ENCODE measurements at places on chromosomes 5 and 9.

DNA sequence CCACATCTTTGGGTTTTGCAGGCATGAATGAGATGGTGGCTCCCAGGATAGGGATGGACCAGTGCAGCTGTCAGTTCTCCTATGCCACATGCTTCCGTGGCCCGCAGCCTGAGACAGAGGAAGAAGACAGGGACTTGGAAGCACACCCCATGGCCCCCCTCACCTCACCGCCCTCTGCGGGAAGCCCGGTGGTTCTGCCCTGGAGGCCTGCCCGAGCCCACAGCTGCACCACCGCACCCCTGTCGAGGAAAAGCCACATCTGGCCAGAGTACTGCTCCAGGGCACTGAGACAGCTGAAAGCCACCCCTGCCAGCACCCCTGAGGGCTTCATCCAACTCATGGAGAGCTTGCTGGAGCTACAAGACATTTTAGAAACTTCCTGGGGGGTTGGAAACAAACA lies 7.6 kb upstream of the TRMT10B start:
- DNase-seq: no peak

- no peak for DNase-seq
Measured at GRCh38 chr5:77990020-77990419, 213.9 kb upstream of the TBCA start.

- no peak for DNase-seq
Measured at GRCh38 chr9:135494791-135495559, 5.5 kb upstream of the MRPS2 start.

DNA sequence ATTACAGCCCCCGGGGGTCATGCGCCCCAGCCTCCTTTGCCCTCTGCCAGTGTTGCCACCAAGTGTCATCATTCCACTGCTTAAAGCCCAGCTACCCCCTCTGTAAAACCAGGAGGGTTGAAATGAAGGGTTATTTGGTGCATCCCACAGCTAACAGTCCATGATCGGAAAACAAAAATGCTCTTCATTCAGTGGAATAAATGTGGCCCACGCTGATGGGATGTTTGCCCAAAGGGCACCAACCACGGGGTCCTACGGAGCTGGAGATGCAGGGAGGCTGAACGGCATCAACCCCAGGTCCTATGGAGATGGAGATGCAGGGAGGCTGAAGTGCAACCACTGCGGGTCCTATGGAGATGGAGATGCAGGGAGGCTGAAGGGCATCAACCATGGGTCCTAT lies 218.5 kb upstream of the IRX1 start:
- no peak for DNase-seq

GRCh38 chr5:92017776-92018175 lies 634.7 kb upstream of the ARRDC3 start:
- no peak for DNase-seq

- DNase-seq: no peak
Measured at GRCh38 chr5:81898403-81898802, 73.4 kb upstream of the ATG10 start.

DNA sequence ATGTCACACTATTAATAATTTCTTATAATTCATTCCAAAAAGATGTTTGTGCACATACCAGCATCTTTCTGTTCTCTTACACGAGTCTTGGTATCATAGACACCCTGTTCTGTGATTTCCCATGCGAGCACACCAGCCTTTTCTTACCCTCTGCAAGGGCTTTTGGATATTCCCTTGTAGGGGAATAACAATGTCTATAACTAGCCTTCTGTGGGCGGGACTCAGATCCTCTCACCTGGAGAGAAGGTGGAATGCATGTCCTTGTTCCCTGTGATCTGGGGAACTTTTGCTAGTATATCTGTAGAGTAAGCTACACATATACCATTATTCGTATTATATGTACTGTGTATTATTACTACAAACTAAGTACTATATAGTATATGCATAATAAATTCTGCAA lies 44.8 kb downstream of the EHMT1 start:
- no peak for DNase-seq

- DNase-seq: no peak
Measured at GRCh38 chr5:173235499-173236394, 741 bp upstream of the NKX2-5 start.

DNA sequence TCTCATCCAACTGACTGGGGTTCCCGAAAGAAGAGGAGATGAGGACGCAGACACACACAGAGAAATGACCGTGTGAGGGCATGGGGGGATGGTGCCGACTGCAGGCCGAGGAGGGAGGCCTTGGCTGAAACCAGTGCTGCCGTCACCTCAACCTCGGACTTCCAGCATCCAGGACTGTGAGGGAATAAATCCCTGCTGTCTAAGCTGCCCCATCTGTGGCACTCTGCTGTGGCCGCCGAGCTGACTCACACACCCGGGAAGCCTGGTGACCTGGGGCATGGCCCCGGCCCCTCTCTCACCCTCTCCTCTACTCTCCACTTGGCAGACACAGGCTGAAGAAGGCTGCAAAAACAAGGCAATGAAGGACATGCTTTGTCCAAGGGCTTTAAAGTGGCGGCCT lies 4.4 kb upstream of the COL5A1 start:
- no peak for DNase-seq

GRCh38 chr9:136426787-136427186 lies 12.9 kb downstream of the INPP5E start:
- no peak for DNase-seq

DNA sequence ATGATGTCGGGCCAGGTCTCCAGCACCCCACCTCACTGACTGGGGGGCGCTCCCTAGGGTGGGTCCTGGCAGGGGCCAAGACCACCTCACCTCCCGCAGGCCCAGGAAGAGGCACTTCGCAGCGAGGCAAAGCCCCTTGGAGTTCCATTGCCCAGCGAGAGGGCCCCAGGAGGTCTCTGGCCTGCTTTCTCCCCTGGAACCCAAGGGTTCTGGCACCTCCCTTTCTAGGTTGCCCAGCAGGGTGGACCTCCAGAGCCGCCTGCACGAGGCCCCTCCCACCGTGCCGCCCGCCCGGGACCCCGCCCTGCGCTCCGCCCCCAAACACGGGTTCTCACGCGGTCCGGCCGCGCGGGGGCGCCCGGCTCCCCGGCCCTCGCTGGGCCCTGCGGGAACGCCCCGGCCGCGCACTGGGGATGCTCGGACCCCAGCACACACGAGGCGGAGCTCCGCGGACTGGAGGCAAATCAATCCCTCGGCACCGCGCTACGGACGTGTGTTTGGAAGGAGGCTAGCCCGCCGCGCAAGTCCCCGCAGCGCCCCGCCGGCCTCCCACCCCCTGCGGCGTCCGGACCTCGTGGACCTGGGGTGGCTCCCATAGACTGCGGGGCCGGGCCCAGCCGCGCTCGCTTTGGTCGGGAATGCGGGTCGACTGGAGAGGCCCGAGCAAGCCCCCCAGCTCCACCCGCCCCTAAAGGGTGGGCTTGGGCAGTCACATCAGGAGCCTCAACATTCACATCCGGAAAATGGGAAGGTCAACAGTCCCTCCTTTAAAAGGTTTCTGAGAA lies 99.5 kb upstream of the LMX1B start:
- DNase-seq: peak; percentile 30

- DNase-seq: no peak
Measured at GRCh38 chr9:11338130-11338529, 725.3 kb upstream of the PTPRD start.

- no peak for DNase-seq
Measured at GRCh38 chr9:134643222-134643671, 1.6 kb downstream of the COL5A1 start.

DNA sequence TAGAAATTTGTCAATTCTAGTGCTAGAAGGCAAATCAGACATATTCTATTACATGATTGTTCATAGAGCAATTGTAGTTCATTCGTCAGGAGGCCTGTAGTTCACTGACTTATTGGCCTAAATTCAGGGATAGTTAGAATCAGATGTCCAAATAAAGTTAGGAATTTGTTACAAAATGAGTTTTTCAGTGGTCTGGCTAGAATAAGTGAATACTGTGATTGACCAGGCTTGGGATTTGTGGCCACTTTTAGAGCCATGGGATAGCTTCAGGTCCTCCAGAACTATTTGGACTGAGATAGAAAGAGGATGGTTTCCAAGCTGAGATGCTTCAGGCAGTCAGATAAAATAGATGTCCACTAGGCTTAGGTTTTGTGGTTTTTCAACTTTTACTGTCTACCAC lies 199.1 kb upstream of the MPDZ start:
- DNase-seq: no peak

- DNase-seq: no peak
Measured at GRCh38 chr5:120552638-120553037, 88.5 kb downstream of the PRR16 start.

- no peak for DNase-seq
Measured at GRCh38 chr9:8365029-8365428, 565.5 kb upstream of the DMAC1 start.

- DNase-seq: no peak
Measured at GRCh38 chr5:170046241-170046640, 59.5 kb upstream of the FOXI1 start.

DNA sequence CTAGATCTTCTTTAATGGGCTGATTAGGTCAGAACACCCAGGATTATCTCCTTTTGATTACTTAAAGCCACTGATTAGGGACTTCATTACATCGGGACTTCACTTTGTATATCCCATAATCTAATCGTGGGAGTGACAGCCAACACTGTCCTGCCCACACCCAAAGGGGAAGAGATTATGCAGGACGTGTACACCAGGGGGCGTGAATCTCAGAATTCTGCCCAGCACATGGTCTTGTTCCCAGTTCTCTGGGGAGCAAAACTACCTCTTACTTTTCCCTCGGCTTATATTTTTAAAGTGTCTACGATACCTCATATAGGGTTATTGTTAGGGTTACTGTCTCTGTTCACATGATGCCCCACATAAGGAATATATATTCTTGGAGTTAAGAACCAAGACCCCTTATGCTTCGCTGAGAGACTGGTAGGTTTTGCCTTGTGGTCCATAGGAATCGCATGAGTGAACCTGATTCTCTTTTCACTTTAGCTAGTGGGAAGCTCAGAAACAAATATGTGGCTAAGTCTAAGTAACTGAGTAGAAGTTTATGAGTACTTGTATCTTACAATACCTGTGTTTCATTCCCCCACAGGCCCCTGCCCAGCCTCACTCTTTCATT lies 192.7 kb downstream of the GNA14 start:
- no peak for DNase-seq

- DNase-seq: no peak
Measured at GRCh38 chr5:58606064-58606463, 23.2 kb downstream of the RAB3C start.

DNA sequence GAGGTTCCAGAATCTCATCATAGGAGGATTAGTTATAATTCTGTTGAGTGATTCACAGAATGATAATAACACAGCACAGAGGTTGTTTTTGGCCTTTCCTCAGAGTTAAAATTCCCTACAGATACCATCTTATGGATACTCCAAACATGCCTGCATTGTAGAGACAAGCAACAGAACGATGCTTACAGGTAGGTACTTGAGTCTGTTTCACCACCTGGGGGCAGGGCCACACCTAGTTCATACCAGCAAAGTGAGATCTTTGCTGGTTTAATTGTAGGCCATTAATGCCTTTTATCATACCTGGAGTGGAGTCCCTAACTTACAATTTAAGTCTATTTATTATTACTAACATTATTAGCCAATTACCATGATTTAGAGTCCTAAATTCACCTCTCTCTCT lies 416.5 kb upstream of the TLE4 start:
- no peak for DNase-seq

DNA sequence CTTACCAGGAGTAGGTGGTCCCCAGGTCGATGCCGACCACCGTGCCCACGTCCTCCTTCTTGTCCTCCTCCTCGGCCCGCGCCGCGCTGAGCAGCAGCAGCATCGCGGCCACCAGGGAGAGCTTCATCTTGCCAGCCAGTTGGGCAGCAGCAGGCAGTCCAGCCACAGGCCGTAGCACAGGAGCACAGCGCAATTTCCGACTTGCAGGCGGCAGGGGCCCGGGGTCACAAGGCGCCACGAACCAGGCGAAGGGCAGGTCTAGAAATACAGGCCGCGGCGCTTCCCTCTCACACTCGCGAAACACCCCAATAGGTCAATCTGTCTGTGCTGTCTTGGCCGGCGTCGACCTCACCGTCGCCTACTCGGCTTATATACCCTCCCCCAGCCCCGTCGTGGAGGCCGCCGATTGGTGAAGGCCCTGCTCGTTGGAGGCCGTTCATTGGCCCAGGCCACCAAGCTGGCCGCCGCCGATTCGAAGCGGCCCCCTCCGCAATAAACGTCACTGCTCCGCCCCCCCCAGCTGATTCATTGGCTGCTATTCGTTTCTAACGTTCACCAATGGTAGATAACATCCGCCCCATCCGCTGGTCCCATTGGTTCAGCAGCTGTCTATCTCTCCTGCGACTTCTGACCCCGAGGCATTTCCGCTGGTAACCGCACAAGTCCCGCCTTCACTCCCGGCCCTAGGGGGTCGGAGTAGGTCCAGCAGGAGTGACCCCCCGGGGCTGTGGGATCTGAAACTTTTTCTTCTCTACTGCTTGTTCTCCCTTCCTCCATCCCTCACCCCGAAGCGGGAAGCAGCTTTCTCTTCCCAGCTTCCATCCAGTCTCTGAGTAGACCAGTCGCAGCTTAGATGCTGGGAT lies at the start of gene HSPA5:
Gene HSPA5, minus strand, starts transcription at position 344 of the 863 bp plus-strand sequence. Its CDS starts 217 bp downstream, at position 127.
- DNase-seq: peak; percentile 100

GRCh38 chr5:36643162-36643561 lies 36.8 kb downstream of the SLC1A3 start:
- no peak for DNase-seq

GRCh38 chr5:109873687-109874086 lies 184.0 kb downstream of the MAN2A1 start:
- no peak for DNase-seq

GRCh38 chr5:160048131-160048530 lies 39.2 kb downstream of the TTC1 start:
- no peak for DNase-seq

DNA sequence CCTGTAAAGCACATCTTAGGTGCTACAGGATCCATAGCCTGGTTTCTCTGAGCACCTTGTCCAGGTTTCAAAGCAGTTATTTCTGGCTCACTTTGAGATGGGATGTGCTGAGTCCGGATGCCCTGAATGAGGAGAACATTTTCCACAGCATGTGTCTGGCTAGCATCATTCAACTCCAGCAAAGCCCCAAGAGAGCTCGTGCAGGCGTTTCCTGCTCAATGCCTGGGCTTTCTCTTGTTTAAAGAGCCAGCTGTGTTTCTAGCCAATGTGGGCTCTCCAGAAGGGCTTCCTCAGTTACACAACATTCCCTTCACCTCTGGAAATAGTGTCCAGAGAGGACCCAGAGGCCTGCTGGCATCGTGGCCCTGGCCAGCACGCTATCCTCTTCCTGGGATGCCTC lies 411.7 kb downstream of the DMAC1 start:
- no peak for DNase-seq

GRCh38 chr5:96252596-96252995 lies 180.5 kb downstream of the PCSK1 start:
- no peak for DNase-seq

DNA sequence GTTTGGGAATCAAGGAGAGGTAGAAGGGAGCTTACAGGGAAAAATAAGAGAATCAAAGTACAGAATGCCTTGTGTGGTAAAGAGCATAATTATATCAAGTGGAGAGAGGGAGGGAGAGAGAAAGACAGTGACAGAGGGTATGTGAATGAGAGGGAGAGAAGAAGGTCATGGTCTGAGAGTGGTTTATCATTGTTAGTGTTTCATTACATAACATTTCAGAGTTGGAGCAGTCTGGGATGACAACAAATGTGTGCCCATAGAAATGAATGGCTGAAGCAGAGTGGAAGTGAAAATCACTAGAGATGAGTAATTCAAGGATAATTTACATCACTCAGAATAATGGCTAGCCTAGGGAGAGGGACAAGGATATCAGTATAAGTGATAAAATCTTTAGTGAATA lies 799.2 kb downstream of the TLE1 start:
- no peak for DNase-seq

Data from stimulated activated CD8-positive, alpha-beta memory T cell treated with anti-CD3 and anti-CD28 coated beads, Interleukin-4, amount 100 ng/mL, for 4 hours (primary cell).